A549 treated with ZK216348 at 1 μM for 4 hours (cell line): ENCODE measurements at places on chromosomes 2 and 18. TPM values are rescaled to one million over a fixed set of nuclear protein-coding genes. Genes with fewer than 3 reads are reported as not detected.

CXCR1 gene
- not detected in 5 replicates for total RNA-seq

FOXI3 gene
- 0.08 TPM in 1 of 5 replicates, not detected in the others for total RNA-seq

SIX3 gene
- 0.81 to 1.6 TPM (median 1.4 TPM) in 5 replicates for total RNA-seq

MAL gene
- total RNA-seq, result not detected in 5 replicates

OSR1 gene
- 5.8 to 9.3 TPM (median 6.5 TPM) in 5 replicates for total RNA-seq

AP1S3 gene
- total RNA-seq, result 24.7 to 51.4 TPM (median 35.4 TPM) in 5 replicates

BBS5 gene
- 4.2 to 6.2 TPM (median 6.0 TPM) in 5 replicates for total RNA-seq

C2orf15 gene
- total RNA-seq, result 0.39 to 0.99 TPM (median 0.53 TPM) in 5 replicates

PAX3 gene
- total RNA-seq, result not detected in 5 replicates
